KG1 (cell line): ENCODE measurements at places on chromosomes 2 and 18.

DNA sequence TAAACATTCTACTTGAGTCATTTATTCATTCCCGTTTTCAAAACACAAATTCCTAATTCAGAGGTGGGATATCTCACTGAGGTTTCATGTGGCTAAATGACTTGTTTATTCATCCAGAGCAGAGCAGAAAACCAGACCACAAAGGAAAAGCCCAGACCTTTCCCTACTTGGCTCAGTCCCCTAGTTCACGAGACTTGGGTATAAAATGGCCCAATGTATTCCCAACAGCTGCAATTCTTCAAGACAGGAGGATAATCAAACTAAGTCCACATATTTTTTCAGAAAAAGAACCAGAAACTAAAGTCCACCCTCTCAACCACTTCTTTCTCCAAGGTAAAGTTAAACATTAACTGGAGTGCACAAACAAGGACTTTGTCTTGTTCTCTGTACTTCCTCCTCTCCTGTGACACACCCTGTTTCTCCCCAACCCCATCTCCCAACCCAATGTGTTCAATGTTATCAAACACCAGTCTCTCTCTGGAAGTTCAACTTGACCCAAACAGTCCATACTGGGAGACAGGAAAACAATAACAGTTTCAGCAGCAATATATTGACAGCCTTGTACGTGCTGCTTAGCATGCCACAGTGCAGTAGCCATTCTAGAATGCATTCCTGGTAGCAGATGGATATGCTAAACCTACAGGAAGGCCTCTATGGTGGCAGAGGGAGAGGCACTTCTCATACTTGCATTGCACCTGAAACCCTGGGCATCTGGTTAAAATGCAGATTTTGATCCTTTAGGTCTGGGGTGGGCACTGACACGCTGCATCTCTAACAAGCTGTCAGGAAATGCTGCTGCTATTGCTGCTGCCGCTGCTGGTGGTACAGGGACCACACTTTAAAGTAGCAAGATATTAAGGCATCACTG is 110.7 kb downstream of the INO80D start:
- DNase-seq = no peak

DNA sequence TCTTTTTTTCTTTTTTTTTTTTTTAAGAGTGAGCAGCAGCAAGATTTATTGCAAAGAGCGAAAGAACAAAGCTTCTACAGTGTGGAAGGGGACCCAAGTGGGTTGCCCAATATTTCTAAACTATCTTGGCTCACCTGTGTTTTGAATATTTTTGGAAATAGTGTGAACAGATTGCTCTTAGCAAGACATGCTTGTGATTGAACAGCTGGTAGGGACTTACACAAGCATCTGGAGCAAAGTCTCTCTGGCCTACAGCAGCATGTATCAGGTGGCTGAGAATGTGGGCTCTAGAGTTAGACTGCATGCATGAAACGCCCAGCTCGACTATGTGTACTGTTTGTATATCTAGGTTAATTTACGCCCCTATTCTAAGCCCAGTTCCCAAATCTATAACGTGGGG is 40.3 kb upstream of the FBXO11 start:
- DNase-seq = no peak

DNA sequence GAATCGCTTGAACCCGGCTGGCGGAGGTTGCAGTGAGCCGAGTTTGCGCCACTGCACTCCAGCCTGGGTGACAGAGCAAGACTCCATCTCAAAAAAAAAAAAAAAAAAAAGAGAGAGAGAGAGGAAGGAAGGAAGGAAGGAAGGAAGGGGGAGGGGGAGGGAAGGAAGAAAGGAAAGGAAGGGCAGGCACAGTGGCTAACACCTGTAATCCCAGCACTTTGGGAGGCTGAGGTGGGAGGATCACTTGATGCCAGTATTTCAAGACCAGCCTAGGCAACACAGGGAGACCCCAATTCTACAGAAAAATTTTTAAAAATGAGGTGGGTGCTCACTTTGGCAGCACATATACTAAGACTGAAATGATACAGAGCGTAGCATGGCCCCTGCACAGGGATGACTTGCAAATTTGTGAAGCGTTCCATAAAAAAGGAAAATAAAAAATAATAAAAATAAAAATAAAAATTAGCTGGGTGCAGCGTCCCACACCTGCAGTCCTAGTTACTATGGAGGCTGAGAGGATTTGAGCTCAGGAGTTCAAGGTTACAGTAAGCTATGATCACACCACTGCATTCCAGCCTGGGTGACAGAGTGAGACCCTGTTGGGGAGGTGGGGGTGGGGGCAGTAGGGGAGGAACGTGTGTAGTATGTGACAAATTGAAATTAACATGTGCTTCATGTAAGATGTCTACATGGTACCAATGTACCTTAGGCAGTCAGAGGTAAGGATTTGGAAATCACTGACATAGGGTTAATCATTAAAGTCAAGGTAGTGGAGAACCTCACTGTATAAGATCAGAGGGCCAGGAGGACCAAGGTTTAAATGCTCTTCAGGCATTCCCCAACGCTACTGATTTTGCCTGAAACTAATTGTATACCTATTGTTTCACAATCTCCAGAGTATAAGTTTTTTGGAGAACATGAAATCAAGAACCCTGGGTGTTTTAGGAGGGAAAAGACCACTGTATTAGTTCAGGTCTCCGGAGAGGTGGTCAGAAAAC is 1.4 kb downstream of the WDCP start:
- no peak for DNase-seq

GRCh38 chr2:237438080-237438940 is 24.3 kb upstream of the COL6A3 start:
- no peak for DNase-seq

DNA sequence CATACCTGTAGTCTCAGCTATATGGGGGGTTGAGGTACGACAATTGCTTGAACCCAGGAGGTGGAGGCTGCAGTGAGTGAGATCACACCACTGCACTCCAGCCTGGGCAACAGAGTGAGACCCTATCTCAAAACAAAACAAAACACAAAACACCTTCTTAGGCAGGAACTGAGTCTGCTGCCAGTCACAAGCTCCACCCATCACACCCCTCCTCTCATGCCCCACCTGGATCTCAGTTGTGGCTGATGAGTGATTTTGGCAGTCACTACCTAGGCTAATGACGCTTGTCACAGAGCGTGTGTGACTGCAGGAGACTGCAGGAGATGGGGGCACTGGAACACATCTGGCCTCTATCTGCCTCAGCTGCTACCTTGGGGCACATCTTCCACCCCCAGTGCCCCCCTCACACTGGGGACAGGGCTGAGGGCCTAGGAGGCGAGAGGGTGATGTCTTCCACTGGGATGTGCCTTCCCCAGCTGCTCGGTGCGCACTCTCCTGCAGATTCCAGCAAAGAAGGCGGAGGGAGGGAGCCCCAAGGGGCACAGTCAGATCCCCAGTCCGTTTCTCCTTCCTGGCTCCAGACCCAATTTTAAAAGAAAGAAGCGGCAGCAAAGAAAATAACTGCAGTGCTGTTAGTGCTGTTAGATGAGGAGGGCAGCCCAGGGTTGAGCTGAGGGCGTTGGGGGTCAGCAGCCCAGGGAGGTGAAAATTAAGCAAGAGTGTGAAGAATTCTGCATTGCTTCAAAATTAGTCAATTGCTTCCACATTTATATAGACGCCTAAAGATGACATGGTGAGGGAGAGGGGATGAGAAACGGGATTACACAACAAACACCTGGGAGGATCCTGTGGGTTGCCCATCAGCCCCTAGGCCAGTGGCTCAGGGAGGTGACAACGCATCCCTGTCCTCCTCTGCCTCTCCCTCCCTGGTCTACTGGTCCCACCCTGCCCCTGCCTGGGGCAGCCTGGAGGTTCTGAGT is 143.6 kb upstream of the HAAO start:
- no peak for DNase-seq

- no peak for DNase-seq
Measured at GRCh38 chr2:231161252-231161839, 36.5 kb upstream of the HTR2B start.

GRCh38 chr2:60414495-60415138 is 138.8 kb downstream of the BCL11A start:
- DNase-seq = no peak
